GM13976 (cell line): ENCODE measurements at places on chromosomes 11 and 22.

GRCh38 chr22:49298834-49299750 lies 528.6 kb downstream of the BRD1 start:
- DNase-seq = no peak

DNA sequence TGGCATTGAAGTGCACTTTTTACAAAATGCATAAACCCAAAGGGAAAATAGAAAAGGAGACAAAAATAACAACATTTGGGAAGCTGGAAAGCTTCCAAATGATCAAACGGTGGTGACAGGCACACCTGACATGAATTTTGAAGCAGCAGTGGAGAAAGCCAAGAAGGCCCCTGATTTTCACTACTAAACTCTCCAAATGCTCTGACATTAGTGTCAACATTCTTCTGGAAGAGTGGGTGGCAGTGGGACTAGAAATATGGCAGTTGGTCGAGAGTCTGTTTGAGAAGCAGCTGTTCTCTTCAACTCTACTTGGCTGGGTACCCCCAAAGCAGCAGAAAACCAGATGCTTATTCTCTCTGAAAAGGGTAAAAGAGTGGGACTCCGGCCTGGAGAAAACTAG lies 12.3 kb upstream of the APOA5 start:
- DNase-seq = no peak

GRCh38 chr22:30947816-30948454 lies 20.6 kb downstream of the MORC2 start:
- DNase-seq = peak; percentile 37

GRCh38 chr11:84594602-84595001 lies 1032.5 kb downstream of the DLG2 start:
- DNase-seq = no peak

DNA sequence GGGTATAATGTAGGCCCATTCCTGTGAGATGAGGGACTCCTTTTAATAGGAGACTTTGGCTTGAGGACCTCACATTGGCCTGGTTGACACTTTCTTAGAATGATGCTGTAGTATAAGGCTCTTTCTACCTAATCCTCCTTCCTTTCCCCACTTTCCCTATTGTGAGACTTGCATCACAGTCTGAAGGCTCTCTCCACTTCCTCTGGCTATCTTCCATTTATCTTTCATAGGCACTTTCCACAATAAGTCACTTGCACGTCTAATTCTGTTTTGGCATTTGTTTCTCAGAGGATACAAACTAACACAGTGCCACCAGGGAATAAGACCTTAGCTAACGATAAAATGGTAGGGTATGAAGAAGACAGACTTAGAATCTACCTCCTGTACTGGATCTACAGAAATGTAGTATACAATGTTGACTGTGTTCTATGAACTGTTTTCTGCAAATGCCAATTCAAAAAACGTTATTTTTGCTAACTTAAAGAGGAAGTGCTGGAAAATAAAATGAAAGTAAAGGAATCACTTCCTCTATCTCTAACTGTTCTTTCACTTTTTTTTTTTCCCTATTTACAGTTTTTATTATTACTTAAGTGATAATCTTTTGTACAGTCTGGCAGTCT lies 17.9 kb upstream of the PDE3B start:
- DNase-seq = no peak

DNA sequence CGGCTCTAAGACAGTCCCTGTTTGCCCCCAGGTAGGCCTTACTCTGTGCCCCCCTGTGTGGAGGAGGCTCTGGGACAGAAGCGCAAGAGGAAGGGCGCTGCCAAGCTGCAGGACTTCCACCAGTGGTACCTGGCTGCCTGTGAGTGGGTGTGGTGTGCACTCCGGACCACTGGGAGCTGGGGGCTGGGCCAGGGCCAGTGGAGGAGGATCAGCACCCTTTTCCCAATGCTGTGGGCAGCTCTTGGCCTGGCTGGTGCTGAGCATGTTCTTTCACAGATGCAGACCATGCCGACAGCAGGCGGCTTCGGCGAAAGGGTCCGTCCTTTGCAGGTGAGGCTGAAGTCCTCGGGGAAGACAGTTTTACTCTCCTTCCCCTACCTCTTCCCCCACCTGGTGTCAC lies 3.7 kb downstream of the SCO2 start:
- DNase-seq = no peak

DNA sequence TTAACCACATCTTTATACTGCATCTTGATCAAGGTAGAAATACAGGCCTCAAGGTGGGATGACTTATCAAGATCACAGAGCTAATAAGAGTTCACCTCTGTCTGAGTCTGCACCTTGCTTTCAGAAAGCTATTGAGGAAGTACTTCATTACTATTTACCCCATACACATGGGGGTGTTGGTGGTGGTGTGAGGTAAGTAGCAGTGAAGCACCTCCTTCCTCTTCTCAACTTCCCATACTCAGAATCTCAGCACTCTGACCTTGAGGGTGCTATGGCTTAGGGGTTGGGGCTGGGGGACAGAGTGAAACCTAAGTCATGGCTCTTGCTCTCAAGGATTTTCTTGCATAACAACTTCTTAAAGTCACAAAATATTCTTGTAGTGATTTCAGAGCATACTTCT lies 56.9 kb downstream of the ME3 start:
- no peak for DNase-seq

DNA sequence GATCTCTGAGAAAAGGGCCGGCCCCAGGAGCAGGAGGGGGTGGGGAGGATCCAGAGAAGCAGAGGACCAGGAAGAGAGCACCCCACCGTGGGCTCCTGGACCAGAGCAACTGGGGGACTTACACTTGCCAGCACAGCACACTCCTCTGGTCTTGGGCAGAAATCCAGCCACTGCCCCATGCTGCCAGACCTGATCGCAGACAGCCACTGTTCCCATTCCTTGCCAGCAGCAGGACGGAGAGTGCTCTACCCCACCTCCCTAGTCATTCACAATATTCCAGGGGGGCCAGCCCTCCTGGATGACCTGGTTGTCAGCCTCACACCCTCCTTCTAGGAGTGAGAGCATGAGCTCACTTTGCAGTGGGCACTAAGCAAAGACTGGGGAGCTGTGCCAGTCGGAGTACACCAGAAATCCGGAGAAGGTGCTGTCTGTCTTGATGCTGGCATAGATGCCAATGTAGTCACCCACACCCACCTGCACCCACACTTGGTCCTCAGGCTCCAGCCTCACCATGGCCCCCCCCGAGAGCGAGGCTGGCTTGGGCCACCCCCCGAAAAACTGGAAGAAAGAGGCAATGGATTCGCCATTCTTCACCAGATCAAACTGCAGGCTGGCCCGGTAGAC lies 1.6 kb downstream of the C1QTNF5 start:
- no peak for DNase-seq

DNA sequence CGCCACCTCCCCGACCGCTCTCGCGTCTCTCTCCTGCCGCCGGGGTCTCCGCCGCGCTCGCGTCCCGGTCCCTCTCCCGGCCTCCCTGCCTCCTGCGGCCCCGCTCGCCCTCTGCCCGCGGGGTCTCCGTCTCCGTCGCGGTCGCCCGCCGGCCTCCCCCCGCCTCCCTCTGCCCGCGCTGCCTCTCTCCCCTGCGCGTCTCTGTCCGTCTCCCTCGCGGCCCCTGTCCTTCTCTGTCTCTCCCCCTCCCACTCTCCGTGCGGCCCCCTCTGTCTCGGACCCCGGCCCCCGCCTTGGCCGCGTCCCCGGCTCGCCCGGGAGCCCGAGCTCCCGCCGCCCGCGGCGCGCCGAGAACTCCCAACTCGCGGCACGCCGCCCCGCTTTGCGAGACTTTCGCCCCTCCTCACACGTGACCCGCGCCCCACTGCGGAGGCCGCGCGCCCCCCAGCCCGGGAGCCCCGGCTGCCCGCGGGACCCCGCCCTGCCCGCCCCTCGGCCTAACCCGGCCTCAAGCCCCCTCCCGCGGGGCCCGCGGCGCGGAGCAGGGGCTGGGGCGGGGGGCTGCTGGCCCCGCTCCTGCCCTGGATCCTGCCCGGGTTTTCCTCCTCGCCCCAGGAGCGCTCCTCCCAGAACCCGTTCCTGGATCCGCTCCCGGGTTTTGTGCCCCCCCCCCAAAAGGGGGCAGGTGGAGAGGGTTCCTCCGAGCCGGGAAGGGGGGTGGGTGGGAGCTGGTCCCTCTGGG lies 702 bp upstream of the KCNJ4 start:
- DNase-seq = no peak

GRCh38 chr11:24773322-24773721 lies 276.5 kb downstream of the LUZP2 start:
- DNase-seq = no peak

GRCh38 chr11:79525257-79525656 lies 84.4 kb upstream of the TENM4 start:
- DNase-seq = no peak

GRCh38 chr11:773425-773824 lies 3.9 kb downstream of the GATD1 start:
- no peak for DNase-seq

DNA sequence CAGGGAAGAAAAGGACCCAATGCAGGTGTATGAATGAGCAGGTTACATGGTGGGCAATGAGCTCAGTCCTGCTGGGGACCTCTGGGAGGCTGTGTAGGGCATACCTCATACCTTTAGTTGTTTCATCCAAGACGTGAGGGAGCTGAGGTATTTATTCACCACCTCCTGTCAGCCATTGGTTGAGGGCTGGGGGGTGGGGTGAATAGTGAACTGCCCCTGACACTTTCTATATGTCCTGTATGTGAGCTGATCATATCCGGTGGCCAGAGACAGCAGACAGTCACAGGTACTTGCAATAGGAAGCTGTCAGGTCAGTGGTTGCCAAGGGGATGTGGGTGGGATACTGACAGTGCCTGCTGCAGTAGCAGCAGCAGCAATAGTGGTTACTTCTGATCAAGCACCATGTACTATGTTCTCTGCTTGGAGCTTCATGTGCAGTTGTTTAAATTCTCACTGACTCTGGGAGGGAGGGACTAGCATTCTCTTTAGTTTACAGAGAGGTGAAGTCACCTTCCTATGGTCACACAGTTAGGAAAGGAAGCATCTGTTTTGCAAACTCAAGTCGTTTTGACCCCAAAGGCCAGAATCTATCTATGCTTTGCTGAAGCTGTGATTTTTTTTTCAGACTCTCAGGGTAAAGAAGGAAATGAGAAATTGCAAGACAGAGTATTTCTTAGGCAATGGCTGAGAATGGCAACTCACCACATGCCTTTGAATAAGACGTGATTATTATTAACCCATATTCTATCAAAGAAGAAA lies 54.0 kb downstream of the MIAT start:
- peak; percentile 60 for DNase-seq

GRCh38 chr11:79508461-79508860 lies 67.6 kb upstream of the TENM4 start:
- no peak for DNase-seq

DNA sequence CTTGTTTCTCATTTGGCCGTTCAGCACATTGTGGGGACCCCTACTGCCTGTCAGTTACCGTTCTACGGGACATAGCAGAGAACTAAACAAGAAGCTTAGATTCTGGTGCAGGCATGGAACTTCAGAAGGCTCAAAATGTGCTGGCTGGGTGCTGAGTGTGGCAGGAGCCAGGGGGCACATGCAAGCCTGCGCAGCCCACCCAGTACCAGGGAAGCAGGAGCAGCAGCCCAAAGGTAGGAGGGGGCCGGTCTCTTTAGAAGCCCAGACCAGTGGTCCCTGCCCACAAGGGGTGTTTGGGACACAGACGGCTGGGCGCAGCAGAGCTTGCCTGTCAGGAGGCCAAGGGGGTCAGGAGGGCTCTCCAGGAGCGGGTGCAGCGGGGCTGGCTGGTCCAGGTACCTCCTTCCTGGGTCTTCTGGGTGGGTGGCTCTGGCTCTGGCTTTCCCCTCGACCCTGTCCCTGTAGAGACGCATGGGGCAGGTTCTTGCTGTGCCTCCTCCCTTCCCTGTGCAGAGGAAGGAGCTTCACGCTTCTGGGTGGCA lies 2.2 kb downstream of the PTDSS2 start:
- DNase-seq = no peak

- peak; percentile 51 for DNase-seq
Observed at GRCh38 chr11:20158597-20159257, 1.5 kb downstream of the DBX1 start.

DNA sequence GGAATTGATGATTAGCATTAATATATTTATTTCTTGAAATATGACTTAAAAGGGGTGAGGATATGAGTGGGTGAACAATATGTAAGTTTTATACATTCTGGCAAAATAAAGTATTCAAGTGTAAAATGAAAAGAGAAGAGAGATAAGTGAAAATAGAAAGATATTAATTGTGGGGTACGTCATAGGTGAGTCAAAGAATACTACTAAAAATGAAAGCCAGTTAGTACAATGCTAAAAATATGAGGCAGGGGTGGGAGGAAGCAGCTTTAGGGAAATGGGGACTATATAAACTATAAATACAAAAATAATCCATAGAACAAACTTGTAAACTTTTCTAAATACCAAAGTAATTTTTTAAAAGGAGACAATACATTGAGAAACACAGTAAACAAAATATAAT lies 661.4 kb downstream of the CNTN5 start:
- DNase-seq = no peak

DNA sequence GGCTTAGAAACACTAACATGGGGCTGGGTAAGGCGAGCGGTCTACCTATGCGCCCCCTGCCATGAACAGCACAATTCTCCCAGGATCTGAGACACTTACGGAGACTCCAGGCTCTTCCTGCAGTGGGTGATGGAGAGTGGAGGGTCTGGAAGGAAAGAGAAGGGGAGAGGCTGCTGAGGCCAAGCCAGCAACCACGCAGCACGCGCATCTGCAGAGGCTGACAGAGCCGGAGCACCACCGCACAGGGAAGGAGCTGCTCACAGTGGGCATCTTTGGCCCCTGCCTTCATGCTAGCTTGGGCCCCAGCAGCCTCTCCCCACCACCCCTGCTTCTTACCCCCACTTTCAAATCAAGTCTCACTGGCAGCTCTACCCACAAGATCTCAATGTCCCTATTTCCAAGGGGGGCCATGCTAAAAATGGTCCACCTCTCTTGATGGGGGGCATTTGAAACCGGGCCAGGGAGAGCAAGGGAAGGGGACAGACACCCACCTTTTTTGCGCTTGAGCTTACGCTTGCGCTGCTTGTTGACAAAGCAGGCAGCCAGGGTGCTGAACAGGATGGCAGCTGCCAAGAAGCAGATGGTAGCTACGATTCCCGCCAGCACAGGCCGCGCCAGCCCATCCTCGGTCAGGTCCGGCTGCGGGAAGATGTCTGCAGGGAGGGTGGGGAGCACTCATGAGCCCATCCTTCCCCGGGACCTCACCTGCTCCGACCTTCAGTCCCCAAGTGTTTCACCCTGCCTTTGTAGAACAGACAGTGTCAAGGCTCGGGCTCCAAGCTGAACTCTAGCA lies 34.5 kb downstream of the IGSF9B start:
- DNase-seq = no peak

- DNase-seq = no peak
Observed at GRCh38 chr22:44181912-44182587, 1.3 kb downstream of the PARVG start.
